Posterior vena cava (tissue), 2 donors: ENCODE measurements at places on chromosomes 7 and 10. TPM values are rescaled to one million over a fixed set of nuclear protein-coding genes. Genes with fewer than 3 reads are reported as not detected.

- no peak for DNase-seq
Observed at GRCh38 chr10:126336801-126337200, 51.5 kb downstream of the ADAM12 start.

- DNase-seq: peak; percentile 82
Observed at GRCh38 chr10:132606536-132607316, 69.1 kb downstream of the INPP5A start.

DNA sequence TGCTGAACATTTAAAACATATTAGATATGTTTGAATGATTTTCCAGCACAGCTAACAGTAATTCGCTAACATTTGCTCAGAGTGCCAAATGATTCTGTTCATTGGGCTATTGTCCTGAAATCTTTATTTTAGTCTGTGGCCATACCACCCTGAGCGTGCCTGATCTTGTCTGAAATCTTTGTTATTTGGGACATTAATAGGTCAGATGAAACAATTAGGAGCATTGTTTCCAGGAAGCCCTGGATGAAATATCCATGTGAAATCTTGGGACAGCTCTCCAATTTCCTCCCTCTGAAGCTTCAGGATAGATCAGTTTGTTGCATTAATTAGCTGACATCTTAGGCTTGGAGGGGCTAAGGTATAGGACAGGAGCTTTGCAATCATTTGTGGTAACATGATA lies 512.0 kb downstream of the KIF20B start:
- DNase-seq: no peak

DNA sequence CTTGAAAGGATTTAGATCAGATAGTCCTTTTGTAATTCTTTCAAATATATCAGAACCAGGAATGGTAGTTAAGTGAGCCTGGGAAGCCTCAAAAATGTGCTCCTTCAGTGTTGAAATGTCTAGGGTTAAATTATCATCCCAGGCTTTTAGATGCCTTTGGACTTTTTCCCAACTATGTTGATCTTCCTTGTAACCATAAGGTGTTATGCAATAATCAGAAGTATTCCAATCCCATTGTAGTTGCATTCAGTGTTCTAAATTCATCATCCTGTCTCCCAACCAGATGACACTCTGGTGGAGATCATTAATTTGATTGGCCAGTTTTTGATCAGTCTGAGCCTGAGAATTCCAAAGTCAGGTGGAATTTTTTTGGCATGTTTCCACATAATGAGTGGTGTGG lies 35.1 kb upstream of the AKR1C2 start:
- DNase-seq: no peak

- no peak for DNase-seq
Observed at GRCh38 chr10:35270100-35270499, 66.2 kb upstream of the CCNY start.

DNA sequence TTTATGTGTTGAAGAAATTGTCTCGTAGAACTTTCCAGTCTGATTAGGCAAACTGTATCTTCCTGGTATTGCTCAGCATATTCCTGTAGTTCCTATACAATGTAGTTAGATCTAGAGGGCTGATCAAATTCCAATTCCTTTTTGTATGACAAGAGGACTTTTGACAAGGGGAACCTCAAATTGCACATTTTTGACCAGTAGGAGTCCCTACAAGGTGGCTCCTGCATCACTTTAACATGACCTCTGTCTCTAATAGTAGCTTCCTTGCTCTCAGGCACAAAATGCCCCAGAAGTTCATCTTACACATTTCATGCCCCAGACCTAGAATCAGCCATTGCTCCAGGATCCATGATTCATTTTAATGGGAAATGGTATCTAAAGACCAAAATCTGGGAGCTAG lies 18.7 kb downstream of the HERPUD2 start:
- DNase-seq: no peak

- DNase-seq: no peak
Observed at GRCh38 chr7:77415476-77415822, 700 bp downstream of the GSAP start.

GRCh38 chr7:66239467-66239856 lies 34.3 kb downstream of the TPST1 start:
- no peak for DNase-seq

- no peak for DNase-seq
Observed at GRCh38 chr7:102122026-102122425, 164.6 kb upstream of the SH2B2 start.

GRCh38 chr10:97200616-97201015 lies 14.9 kb upstream of the SLIT1 start:
- DNase-seq: peak; percentile 36

DNA sequence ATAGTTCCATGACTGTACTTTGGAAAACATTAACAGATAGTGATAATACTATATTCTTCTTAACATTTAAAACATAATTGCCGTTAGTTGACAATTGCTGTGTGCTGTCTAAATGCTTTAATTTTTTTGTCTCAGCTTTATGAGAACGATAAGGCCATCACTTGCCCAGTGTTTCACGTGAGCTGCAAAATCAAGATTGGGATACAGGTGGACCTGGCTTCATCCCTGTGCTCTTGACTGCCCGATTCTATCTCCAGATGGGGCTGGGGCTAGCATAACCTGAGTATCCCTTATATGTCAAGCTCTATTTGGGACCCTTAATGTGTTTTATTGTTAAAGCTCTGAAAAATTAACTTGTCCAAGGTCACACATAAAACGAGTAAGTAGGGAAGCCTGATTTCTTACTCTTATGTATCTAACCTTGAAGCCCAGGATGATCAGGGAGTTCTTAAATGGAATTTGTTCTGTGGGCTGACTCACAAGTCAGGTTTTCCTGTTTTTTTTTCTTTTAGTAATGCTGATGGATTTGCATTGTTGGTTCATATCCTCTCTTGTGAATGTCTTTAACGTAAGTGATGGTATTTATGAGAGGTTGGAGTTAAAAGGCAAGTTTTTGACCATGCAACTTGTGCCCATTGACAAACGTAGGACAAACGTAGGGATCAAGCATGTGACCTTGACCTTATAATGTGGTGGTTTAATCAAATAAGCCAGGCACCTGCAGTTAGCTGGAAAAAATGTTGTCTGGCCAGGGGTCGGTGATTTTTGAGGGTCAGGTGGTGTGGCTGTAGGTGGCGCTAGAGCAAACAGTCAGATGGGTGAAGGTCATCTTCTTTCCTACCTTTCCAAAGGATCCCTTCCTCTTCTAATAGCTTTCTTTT lies 3.6 kb downstream of the PRKAR2B start:
- DNase-seq: no peak

- DNase-seq: no peak
Observed at GRCh38 chr10:33832124-33832787, 497.8 kb upstream of the NRP1 start.

DNA sequence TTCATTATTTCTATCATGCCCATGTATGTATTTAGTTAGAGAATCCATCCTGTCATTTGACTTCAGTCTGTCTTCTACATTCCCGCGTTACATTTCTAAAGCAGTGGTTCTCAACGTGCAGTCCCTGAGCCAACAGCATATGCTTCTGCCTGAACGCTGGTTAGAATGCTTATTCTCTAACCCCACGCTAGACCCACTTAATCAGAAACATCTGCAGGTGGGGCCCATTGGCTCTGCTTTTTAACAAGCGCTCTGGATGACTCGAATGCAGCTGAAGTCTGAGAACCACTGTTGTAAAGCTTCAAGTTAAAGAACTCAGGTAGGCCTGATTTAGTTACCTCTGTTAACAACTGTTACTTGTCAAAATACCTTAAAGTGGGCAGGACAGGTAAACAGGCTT lies 38.2 kb downstream of the NEUROD6 start:
- DNase-seq: no peak

- DNase-seq: no peak
Observed at GRCh38 chr10:110474826-110475225, 22.9 kb upstream of the DUSP5 start.

DNA sequence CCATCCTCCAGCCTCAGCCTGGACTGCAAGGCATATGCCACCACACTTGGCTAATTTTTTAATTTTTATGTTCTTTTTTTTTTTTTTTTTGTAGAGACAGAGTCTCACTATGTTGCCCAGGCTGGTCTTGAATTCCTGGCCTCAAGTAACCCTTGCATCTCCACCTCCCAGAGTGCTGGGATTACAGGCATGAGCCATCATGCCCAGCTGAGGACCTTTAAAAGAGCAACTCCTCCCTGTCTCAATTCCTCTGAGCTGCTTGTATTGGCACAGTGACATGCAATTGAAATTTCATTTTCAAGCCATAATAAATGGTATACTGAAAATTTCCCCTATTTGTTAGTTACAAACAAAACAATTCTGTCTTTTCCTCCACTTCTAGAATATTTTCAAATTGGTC lies 19.5 kb downstream of the DNAJB9 start:
- DNase-seq: no peak

DNA sequence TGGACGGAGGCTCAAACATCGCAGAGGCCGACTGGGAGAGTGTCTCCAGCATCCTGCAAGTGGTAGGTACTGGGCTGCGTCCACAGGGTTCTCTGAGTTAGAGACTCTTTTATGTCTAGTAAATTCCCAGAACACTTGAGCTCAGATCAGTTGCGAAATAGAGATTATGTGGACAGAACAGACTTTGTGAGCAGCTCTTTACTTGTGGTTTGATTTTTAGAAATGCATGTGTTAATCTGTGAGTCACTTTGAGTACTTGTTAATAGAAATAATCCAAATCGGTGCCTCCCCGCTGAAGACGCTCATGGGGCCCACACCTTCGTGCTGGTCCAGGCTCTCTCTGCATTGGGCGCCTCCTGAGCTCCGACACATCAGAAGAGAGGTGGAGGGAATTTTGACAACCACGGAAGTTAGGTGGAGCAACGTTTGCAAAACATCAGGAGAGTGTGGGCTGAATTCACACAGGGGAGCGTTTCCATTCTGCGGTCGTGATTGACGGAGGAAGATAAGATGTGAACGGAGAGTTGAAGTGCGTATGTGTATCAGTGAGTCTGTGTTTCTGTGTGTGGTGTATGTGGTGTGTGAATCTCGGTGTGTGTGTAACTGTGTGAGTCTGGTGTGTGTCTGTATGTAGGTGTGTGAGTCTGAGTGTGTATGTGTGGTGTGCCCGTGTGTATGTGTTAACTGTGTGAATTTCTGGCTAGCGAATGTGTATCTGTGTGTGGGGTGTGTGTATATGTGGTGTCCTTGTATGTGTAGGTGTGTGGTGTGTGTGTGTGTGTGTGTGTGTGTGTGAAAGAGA lies 32.1 kb downstream of the PFKP start:
- DNase-seq: peak; percentile 71

DNA sequence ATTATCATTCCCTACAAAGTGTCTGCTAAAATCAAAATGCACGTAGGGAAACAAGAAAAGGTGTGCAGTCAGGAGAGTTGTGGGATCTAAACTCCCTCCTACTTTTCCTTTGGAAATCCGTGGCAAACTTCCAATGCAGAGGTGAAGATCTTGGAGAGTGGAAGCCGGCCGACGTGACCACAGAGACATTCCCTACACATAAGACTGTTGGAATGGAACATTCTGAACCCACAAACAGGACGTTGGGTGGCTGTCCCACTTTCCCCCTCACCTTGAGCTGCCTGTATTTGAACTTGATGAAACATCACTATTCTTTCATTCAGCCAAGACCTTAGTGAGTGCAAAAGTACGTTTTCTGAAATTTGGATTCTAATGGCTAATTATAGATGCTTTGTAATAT lies 65.9 kb downstream of the PRKCQ start:
- no peak for DNase-seq

DNA sequence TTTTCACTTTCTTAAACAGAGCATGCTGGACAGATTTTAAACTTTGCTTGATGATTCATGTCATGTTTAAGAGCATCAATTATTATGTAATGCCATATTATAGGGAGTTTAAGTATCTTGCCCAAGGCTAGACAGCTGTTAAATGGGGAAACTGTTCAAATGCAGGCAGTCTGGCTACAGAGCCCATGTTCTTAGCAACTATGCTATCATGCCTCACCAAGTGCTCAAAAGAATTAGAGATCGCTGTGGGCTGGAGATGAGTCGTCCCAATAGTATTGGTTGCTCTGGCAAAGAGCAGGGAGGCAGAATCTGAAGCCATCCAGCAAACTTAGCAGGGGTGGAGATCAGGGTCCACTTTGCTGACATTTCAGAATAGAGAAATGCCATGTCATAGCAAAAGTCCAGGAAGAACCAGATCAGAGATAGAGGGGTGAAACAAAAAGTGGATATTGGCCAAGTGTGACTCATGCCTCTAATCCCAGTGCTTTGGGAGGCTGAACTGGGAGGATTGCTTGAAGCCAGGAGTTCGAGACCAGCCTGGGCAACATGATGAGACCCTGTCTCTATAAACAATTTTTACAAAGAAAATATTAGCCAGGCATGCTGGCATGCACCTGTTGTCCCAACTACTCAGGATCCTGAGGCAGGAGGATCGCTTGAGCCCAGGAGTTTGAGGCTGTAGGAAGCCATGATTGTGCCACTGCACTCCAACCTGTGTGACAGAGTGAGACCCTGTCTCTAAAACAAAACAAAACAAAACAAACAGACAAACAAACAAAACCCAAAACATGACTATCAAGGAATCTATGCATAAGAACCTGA lies 57.8 kb downstream of the BAMBI start:
- no peak for DNase-seq

GRCh38 chr7:125396466-125397151 lies 467.0 kb upstream of the POT1 start:
- no peak for DNase-seq

- no peak for DNase-seq
Observed at GRCh38 chr7:108247614-108248013, 117.5 kb upstream of the LAMB4 start.

GRCh38 chr7:149776289-149776688 lies 2.9 kb upstream of the ZNF467 start:
- DNase-seq: peak; percentile 90

DNA sequence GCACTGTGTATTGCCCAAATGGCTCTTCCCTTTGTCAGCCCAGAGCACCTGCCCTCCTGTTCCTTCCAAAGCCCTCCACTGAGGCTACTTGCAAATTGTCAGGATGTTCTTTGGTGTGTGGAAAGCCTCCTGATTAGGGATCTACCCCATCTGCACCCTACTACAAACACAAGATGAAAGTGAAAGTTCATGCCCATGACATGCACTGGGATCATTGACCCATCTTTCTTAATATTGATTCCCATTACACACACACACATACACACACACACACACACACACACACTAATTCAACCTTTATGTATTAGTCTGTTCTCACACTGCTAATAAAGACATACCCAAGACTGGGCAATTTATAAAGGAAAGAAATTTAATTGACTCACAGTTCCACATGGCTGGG lies 213.7 kb upstream of the IGFBP3 start:
- no peak for DNase-seq

GRCh38 chr10:124151466-124152095 lies 58.2 kb upstream of the CHST15 start:
- peak; percentile 59 for DNase-seq

- no peak for DNase-seq
Observed at GRCh38 chr7:70384891-70385290, 747.1 kb upstream of the GALNT17 start.

Gene MMRN2
- 46.6 TPM for total RNA-seq

Gene COL17A1
- total RNA-seq: 0.48 TPM

Gene SFMBT2
- 8.9 TPM for total RNA-seq

Gene WDR86
- total RNA-seq: 4.1 TPM

Gene LEP
- total RNA-seq: 5.2 TPM

Gene EBLN1
- not detected for total RNA-seq

Gene TMEM229A
- 0.10 TPM for total RNA-seq

Gene BMPR1A
- 75.8 TPM for total RNA-seq

Gene CCDC71L
- 33.2 TPM for total RNA-seq

Gene CABCOCO1
- total RNA-seq: 1.4 TPM

Gene TACC2
- 54.6 TPM for total RNA-seq

Gene PTPRN2
- total RNA-seq: 1.6 TPM
